ENCODE measurements at places on chromosomes 5 and 9.

DNA sequence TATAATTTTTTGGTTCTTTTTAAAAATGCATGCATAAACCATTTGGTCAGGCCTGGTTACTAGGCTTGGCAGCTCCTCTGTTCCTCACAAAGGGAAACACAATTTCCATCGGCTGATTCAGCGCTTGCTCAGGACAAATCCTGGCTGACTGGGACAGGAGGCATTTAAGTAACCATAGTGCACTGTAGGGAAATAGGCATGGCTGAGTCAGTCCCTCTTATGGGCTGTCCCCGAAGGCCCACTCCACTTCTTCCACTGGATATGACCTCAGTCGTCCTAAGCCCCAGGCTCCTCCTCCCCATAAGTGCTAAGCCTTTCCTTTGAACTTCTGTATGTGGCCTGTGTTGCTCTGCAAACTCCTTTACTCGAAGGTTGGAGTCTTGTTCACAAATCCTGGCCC lies 71.2 kb upstream of the GLIS3 start:
- DNase-seq, result no peak

DNA sequence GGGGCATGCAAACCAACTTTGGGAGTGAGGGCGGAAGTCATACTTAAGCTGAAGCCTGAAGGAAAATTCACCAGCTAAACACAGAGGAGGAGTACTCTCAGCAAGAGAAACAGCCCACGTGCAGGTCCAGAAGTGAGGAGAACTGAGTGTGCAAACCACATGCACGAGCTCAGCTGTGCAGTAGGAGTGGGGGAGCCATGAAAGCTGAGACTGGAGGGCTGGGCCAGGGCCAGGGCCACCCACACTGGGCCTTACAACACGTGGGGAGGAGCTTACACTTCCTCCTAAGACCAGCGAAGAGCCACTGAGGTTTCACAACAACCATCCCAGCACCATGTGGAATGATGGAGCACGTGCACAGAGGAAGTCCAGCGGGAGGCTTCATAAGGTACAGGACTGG lies 9.3 kb upstream of the WWC1 start:
- no peak for DNase-seq

DNA sequence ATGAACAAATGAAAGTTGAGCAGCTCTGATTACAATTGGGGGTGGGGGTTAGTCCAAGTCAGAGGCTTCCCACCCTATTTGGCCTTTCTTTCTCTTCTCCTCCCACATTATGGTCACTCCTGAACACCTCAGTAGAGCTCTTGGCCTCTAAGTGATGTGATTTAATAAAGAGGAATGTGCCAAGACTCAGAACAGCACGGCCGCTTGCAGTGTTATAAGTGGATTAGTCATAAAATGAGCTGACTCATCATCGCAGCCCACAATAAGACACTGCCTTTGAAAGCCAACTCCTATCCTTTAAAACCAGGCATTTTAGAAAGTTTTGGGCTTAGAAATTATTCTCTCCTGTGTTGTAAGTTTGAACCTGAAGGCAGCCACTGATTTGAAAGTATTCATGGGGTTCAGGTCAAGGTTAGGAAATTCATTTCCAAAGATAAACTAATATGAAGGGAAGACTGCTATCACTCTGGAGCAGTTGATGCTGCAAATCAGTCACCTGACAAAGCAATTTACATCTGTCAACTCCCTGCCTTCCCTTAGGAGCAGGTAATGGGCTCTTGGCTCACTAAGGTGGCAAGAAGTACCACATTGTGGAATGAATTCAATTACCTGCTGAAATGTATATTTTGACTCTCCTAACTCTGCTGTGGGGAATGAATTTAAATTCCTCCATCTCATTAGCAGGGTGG lies 283.6 kb upstream of the NMUR2 start:
- no peak for DNase-seq

DNA sequence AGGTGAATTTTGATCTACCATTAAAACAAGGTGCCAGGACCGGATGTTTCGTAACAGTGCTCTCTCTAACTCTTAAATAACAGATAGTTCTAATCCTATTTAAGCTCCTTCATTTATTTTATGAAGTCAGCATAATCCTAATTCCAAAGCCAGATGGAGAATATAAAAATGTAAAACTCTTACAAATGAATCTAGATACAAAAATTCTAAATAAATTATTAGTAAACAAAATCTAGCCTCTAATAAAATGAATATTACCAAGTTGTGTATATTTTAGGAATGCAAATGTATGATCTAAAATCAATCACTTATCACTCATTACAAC lies 32.4 kb upstream of the IL33 start:
- DNase-seq, result no peak

DNA sequence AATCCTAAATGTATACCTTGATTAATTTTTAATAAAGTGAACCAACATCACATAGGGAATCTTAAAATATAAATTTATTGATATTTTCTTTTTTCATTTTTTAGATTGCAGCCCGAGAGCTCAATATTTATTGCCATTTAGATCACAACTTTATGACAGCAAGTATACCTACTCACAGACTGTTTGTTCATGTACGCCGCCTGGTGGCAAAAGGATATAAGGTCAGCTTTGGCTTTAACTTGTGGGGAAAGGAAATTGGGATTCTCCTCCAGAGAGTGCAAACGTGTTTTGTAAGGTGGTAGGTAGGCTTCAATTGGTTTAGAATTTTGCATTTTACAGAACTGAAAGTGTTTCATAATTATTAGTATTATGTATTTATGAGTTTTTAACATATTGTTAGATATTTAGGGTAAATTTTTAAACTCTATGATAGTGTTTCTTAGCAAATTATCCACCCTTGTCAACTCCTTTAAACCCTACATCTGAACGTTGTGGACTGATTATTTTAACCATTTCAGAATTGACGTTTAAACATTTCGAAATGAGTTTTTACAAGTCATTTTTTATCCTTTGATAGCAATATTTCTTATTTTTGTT lies 17.5 kb upstream of the DHFR start:
- DNase-seq, result no peak

DNA sequence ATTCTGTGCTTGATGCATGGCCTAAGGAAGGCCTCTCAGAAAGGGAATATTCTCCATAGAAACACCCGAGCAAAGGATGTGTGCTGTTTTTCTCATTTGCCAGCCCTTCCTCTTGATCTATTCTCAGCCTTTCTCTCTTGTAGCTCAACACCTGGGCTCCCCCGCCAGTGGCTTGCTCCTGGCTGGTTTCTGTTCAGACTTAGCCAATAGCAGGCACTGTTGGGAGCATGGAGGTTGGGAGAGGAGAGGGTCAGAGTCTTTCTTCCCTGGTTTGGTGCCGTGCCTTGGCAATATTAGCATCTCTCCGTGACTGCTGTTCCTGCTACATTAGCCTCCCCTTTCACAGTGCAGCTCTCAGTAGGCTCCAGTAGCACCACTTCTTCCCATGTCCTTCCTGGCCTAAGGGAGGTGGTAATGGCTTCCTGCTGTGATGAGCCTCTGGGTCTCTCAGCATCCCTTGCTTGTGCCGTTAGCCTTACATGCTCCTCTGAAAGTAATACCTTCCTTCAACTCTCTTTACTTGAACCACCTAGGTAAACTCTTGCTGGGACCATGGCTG lies 269.7 kb upstream of the GAS1 start:
- DNase-seq, result no peak

- DNase-seq, result no peak
Observed at GRCh38 chr9:34417734-34418133, 40.6 kb downstream of the FAM219A start.

- DNase-seq, result no peak
Observed at GRCh38 chr9:6382681-6383080, 30.3 kb upstream of the UHRF2 start.

- peak; percentile 65 for DNase-seq
Observed at GRCh38 chr9:70398145-70398556, 16.3 kb downstream of the KLF9 start.

GRCh38 chr9:13718539-13718938 lies 439.0 kb upstream of the MPDZ start:
- DNase-seq, result no peak

DNA sequence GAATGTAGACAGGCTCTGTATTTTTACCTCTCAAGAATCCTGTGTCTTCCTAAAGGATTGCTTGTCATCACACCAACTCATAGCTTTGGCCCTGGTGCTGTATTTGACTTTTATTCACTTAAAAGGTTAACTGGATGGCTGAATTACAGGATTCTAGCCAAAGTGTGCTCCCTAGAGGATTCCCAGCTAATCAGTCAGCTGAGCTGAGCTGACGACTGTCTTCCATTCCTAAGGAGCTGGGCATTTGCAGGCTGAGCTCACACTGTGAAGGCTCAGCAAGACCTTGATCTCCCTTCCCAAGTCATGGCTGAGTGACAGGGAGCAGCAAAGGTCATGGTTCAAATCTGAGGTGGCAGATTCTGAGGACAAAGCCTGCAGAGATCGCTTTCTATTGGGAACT lies 59.0 kb upstream of the PALM2AKAP2 start:
- DNase-seq, result no peak

DNA sequence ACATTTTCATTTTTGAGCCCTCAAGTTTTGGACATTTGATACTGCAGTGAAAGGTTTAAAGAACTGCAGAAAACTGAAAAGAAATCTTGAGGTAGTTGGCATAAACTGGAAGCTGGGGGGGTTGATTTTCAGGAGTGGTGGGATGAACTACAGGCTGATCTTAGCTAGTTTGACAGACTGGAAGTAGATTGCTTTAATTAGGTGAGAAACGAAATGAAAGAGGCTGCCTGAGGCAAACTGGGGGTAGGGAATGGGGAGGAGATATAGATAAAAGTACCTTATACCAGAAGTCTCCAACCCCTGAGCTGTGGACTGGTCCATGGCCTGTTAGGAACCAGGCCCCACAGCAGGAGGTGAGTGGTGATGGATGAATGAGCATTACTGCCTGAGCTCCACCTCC lies 101.4 kb upstream of the SPEF2 start:
- no peak for DNase-seq

DNA sequence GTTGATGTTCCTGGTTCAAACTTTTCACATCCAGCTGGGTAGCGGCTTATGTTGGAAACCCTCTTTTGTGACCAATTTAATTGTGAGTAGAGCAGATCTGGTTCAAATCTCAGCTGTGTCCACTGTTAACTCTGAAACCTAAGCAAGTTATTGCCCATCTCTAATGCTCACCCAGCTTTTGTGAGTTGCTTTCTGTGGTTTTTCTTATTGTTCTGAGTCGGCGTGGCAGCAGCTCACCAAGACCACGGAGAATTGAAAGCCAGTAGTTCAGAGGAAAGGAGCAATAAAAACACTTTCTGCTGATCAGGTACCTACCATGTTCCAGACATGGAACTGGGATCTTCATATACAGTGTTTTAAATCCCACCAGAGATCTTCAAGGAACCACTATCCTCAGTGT lies 114.4 kb downstream of the DOCK2 start:
- DNase-seq, result no peak

- no peak for DNase-seq
Observed at GRCh38 chr5:172701291-172701656, 60.2 kb downstream of the NEURL1B start.

- DNase-seq, result no peak
Observed at GRCh38 chr9:121814594-121814993, 163.2 kb downstream of the DAB2IP start.

DNA sequence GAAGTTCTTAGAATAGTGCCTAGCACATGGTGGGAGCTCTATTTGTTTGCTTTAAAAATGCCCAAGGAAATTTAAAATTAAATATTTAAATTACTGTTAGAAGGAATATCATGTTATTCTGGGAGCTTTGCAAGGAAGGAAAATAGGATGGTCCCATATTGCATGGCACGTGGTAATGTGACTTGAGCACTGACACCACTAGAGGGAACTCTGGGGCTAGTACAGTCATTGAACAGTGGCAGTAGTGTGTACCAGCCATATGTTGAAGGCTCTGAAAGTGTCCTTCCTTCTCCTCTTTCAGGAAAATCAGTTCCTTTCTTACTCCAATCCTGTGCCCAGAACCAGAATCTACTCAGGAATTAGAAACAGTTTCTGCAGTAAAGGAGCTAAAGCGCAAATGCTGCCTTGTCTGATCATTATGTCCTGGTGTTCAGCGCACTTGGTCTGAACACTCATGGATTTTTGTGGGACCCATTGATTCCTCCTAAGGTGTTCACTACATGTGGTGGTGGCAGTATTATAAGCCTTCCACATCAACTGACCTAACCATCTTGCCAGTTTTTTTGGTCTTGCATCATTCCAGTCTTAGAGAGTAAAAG lies 54.1 kb downstream of the GDA start:
- DNase-seq, result no peak

DNA sequence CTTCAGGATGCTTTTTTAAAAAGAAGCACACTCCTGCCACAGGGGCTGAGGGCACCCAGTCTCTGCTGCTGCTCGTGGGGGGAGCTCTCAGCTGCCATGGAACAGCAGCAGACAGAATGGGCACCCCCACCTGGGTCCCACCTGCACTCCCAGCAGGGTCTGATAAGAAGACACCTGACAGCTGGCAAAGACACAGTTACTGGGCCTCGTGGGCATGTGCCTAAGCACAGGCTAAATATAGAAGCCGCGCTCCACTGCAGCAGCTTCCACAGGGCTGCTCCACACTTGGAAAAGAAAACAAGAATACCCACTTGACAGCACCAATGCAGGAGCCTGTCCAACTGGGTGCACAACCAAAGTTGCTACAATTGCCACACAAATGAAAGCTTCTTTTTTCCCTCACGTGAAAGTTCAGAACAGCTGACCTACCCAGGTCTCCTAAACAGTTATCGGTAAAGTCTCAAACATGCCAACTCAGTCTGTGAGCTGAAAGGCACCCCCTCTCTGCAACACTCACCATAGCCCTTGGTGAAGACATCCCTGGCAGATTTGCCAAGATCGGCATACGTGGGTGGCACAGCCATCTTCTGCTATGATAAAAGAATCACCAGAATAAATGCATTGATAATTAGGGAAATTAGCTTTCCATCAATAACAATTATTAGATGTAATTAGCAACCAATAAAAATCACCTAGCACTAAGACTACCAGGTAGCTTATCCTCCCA lies 12.2 kb downstream of the VDAC1 start:
- DNase-seq, result no peak

- no peak for DNase-seq
Observed at GRCh38 chr9:132142924-132143323, 18.9 kb upstream of the NTNG2 start.

DNA sequence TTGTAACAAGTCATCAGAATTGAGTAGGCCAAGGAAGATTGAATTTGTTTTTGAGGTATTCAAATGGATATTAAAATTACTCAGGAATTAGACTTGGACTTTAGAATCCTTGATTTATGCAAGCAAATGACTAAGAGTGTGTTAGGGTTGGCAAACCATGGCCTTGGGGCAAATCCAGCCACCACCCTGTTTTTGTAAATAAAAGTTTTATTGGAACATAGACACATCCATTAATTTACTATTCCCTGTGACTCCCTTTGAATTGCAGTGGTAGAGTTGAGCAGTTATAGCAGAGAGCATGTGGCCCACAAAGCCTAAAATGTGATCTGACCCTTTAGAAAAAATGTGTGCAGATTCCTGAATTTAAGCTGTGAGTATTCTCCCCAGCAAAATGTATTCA lies 115.6 kb downstream of the WDR70 start:
- no peak for DNase-seq

- DNase-seq, result no peak
Observed at GRCh38 chr9:133752739-133753446, 14.7 kb upstream of the SARDH start.
